ENCODE measurements at places on chromosomes 5 and 9.
A peak's percentile ranks its signal among the peaks of the same experiment; 100 is the strongest.

- DNase-seq, result no peak
These were observed 43.8 kb downstream of the UNC5A start for GRCh38 chr5:176854164-176854563.

DNA sequence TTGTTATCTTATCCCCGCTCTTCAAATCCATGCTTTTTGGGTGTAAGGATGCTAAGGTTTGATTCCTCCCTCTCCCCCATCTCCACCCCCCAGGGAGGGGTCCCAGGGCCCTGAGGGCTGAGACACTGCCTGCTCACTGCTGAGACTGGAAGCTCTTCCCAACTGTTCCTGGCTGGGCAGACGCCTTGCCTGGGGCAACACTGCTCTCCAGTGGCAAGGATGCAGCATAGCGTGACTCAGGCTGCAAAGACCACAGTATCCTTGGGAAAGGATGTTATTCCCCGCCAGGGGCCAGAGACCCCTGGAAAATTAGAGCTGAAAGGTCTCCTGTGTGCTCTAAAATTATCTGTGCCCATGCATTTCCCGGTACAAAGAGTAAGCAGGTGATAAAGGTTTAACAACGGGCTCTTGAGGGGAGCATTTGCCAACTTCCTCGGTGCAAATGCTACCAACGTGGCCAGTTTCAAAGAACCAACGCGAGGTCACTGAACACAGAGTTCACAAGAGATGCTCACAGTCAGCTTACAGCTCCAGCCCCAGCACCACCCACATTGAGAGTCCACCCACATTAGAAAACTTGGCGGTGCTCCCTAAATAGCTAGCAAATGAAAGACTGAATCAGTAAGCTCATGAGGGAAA lies 271.9 kb downstream of the NSG2 start:
- no peak for DNase-seq

GRCh38 chr5:82493221-82493620 lies 215.1 kb upstream of the RPS23 start:
- DNase-seq, result no peak

DNA sequence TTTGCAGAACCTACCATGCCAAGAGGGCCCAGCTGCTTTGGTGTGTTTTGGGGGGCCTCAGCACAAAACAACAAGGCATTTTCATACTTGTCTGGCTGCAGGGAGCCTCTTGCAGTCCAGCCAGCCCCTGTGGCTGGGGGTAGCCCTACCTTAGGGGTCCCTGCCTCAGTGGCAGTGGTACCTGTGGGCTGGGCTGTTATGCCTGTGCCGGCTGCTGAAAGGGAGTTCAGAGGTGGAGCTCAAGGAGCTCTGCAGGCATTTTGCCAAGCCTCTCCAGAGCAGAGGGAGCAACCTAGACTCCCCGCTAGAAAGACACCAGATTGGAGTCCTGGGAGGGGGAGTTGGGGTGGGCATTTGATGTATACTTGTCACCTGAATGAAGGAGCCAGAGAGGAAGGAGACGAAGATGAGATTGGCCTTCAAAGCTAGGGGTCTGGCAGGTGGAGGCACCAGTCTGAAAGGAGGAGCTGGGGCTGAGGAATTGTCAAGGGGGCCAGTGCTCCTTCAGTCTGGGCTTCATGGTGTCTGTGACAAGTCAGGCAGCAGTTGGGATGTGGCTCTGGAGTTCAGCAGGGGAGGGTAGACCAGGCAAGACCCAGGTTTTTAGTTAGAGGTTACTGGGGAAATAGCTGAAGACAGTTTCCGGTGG lies 1.5 kb downstream of the SHROOM1 start:
- DNase-seq, result no peak

DNA sequence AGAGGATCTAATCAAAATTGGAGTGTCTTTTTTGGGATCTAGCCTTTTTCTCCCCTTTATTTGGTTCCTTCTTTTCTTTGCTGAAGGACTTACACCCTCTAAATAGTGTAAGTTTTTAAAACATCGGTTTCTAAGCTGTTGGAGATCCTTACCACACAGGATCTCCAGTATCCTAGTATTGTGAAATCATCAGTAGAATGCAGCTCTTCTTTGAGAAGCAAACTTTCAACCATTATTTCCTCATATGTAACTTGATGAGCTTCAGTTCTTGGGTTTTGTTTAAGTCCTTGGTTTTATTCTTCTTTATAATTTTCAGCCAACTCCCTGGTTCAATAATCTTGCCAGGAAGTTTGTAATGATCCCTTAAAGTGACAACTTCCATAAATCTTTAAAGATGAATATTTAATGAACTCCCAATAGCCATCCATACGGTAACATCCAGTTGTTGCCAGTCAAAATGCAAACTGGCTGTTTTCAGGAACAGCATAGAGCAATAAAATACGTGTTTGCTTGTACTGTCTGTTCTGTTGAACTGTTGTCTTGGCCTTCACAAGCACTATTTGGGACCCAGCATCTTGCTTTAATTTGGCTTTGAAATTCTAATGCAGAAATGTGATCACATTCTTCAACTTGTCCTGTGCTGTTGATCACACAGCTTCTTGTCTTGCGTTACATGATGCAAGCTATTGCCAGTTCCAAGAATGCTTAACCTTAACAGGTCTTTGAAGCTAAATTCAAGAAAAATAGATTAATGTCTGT lies 34.8 kb upstream of the TTC23L start:
- DNase-seq, result no peak

- DNase-seq, result no peak
These were observed 218.2 kb downstream of the PSAT1 start for GRCh38 chr9:78515108-78515507.

DNA sequence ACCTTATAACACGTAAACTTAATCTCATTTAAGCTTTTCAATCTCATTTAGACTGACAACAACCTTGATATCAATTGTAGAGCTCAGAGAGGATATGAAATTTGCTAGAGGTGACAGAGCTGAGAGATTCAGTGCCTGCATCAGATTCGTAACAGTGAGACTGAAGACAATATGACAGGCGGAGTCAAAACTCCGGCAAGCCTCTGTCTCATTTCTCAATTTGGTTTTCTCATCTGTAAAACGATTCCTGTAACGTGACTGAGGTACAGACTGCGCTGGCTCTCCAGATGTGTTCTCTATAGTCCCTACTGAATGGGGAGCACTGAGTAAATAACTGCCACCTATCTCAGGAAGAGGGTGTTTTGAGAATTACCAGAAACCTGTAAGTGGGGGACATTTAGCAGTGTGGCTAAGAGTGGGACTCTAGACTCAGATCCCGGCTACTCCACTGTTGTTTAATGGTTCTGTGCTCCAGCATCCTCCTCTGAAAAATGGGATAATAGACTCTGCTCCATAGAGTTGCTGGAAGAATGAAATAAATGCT lies 3.0 kb upstream of the MCIDAS start:
- DNase-seq, result no peak

DNA sequence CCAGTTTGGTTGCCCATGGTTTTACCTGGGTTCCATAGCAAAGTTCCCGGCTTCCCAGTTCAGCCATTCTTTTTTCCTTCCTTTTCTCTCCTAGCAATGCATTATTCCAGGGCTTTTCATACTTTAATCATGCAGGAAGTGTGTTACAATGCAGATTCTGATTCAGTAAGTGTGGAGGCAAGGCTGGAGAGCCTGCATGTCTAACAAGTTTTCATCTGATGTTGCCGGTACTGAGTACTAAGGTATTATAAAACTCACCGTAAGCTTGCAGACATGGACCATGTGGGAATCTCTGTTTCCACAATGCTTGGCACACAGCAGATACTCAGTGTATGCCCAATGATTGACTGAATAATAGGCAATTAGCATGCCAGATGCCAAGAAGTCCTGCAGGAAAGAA lies 102.9 kb upstream of the SHB start:
- no peak for DNase-seq

DNA sequence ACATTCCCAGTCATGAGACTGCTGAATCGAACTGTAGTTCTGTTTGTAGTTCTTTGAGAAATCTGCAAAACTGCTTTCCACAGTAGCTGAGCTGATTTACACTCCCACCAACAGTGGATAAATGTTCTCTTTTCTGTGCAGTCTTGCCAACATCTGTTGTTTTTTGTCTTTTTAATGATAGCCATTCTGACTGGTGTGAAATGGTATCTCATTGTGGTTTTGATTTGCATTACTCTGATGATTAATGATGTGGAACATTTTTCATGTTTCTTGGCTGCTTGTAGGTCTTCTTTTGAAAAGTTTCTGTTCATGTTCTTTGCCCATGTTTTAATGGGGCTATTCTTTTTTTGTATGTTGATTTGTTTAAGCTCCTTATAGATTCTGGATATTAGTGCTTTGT lies 187.3 kb upstream of the TLE4 start:
- DNase-seq, result no peak

DNA sequence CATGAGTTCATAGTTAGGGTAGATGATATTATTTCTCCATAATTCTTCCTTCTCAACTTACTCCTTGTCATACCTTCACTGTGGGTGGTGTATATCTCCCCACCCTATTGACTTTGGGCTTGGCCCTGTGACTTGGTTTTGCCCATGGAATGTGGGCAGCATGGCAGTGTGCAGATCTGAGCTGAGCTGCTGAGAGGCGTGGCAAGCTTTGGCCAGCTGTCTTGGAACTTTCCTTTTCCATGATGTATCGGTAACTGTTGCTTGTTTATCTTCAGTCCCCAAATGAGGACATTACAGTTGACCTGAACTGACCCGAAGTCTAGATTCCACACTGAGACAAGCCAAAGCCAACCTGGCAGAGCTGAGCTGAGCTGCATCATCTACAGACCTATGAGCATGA lies 70.4 kb downstream of the RALGPS1 start:
- no peak for DNase-seq

DNA sequence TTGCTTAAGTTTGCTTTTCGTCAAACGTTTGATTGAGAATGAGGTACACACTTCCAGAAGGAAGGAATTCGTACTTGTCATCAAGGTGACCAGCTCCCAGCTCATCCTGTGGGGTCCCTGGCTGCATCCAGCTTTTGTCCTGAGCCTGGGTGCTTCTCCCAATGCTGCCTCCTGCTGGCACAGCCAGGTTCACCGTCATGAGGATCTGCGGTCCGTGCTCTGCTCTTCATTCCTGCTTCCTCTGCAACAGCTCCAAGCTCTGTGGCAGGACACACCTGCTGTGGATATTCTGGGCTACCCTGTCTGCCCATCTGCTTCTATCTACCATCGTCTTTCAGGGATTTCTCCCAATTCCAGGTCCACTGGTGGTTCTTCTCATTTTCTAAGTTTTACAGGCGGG lies 13.3 kb upstream of the UBE2QL1 start:
- DNase-seq, result peak; percentile 26

DNA sequence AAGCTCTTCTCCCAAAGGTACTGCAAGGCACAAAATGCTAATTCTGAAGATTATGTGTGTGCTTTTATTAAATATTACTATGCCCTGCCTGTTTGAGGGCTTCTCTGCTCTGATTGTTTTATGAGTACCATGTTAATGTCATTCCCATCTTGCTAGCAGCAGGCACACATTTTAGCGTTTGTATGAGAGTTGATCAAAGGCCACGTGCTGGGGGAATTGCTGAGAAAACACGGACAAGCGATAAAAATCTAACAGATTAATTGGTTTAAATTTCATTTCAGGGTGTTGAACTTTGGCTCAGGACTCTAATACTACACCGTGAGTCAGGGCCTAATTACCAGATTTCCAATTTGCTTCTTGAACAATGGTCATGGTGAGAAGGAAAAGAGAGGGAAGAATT lies 298.4 kb downstream of the EBF1 start:
- DNase-seq, result no peak

- DNase-seq, result no peak
These were observed 101.2 kb downstream of the HMHB1 start for GRCh38 chr5:143913008-143913752.

DNA sequence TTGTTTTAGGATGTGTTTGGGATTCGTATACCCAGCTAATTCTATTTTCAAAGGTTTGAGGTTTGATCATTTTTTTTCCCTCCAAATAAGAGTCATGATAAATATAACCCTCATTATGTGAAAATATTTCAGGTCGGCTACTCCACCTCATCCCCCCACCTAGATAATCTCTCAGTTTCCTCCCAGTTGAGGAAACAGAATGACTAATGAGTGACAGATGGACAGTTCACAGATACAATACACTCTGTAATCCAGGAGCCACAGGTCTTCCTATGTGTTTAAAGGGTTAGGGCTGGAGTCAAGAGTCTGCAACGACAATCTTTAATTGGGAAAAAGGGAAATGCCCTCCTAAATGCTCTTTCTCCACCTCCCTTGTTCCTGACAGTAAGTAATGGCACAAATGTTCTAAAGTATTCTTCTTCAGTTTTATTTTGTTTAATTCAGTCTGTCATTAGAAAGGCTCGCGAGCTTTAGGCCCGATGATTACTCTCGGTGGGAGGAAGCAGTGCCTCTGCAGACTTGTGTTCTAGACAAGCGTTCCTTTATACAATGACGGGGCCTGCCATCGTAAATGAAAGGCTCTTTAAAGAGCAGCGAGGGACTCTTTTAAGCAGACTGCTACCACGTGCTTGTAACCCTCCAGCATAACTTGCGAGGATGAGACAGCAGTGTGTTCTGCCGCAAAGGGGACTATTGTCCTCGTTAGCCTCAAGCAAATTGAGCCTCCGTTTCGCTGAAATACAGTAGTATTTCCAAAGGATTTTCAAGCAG lies 69.0 kb downstream of the MEF2C start:
- DNase-seq, result no peak

- DNase-seq, result no peak
These were observed 1.3 kb downstream of the ZBTB34 start for GRCh38 chr9:126861707-126862103.

GRCh38 chr5:36870399-36871040 lies 6.0 kb upstream of the NIPBL start:
- no peak for DNase-seq

DNA sequence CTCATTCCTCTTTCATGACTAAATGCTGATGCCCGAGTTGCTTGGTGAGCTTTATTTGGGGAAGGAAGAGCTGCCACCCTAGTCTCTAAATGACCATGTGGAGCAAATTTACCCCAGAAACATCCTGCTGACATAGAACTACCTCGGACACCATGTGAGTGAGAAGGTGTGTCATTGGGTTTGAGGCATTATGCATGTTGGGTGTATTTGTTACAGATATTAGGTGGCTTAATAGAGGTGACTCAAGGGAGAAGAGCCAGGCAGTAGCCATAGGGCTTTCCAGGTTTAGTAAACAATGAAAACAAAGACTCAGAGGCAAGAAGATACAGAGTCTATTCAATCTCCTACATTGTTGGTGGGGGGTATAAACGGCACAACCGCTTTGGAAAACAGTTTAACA lies 581.5 kb downstream of the CCDC171 start:
- DNase-seq, result no peak

DNA sequence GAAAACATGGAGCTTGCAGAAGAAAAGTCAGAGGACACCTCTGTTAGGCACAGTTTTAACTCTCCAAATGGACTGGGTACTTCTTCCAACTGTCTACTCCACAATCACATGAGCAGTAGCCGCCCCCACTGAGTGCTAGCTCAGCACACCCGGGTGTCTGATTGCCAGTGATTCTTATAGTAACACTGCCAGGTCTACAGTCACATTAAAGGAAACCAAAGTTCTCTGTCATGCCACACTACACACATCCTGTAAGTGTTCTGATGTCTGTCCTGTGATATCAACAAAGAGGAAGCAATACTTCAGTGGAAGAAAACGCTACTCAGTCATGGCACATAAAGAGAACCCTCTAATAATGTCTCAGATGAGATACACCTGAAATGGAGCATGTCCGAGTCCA lies at the start of gene HAVCR2:
Gene HAVCR2 (minus strand): TSS at position 69 of the 400 bp plus-strand sequence. CDS start 61 bp downstream, at position 8.
- DNase-seq, result peak; percentile 72

GRCh38 chr9:129609486-129610212 lies 11.3 kb downstream of the C9orf50 start:
- peak; percentile 62 for DNase-seq

All from activated T-cell treated with anti-CD3 and anti-CD28 coated beads, Interleukin-2, amount 50 U/mL, for 48 hours (primary cell).